ENCODE measurements at places on chromosomes 11 and 22.

DNA sequence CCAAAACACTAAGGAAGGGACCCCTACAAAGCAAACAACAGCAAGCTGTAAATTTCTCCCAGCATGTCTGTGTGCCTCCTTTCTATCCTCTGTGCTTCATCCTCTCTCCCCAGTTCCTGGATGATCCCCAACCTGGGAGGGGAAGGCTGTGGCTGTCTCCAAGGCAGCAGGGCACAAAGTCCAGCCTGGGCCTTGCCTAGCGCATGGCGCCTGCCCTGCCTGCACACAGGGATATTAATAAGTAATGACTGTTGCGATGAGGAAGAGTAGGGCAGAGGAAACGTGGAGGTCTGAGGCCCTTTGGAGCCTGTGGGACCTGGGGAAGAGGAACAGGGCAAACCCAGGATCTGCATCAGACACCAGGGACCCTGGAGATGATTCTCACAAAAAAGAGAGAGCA lies 2.0 kb downstream of the USH1C start:
- no peak for DNase-seq

GRCh38 chr11:119865661-119866156 lies 136.7 kb upstream of the NECTIN1 start:
- no peak for DNase-seq

GRCh38 chr22:35191412-35191811 lies 65.9 kb upstream of the HMGXB4 start:
- DNase-seq: no peak

DNA sequence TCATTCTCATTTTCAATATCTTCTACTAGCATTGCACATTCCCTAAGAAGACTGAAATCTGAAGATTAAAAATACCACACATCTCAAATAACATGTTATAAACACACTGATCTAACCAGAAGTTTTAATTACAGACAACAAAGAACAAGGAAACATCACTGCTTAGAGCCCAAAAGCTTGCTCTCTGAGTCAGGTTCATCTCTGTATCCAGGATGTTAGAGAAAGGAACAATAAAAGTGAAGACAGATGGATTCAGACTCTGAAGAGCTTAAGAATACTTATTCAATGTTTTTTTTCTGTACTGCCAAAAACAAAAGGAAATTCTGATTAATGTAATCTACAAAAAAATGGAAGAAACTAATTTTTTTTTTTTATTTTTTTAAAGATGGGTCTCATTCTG lies 16.5 kb downstream of the RDX start:
- no peak for DNase-seq

GRCh38 chr11:105023003-105023402 lies at the start of gene CASP5:
CASP5 (minus strand) TSS chr11:105023168; CDS start chr11:105023136, 32 bp downstream.
- DNase-seq: no peak

GRCh38 chr11:78381865-78382264 lies 35.8 kb downstream of the GAB2 start:
- DNase-seq: no peak

GRCh38 chr11:96156379-96156722 lies 186.6 kb downstream of the MAML2 start:
- DNase-seq: no peak
